ENCODE measurements at places on chromosomes 7 and 10. TPM values are rescaled to one million over a fixed set of nuclear protein-coding genes. Genes with fewer than 3 reads are reported as not detected.

Gene EBLN1
- not detected for total RNA-seq

Gene OR2A5
- total RNA-seq: not detected

Gene SYNPO2L
- total RNA-seq: not detected

Gene AQP1
- 0.72 TPM for total RNA-seq

Gene MSMB
- not detected for total RNA-seq

Gene TFR2
- total RNA-seq: 5.8 TPM

Gene ARHGEF5
- total RNA-seq: 16.8 TPM

Measured in activated T-cell treated with anti-CD3 and anti-CD28 coated beads, Interleukin-2, amount 50 U/mL, for 72 hours (primary cell).